ENCODE measurements at places on chromosomes 4 and X. TPM values are rescaled to one million over a fixed set of nuclear protein-coding genes. Genes with fewer than 3 reads are reported as not detected.

Gene TMPRSS11D
- polyA plus RNA-seq = not detected

Gene OPHN1
- not detected for polyA plus RNA-seq

Gene PLP1
- polyA plus RNA-seq = not detected

Gene XAGE1B
- not detected for polyA plus RNA-seq

Gene OTC
- not detected for polyA plus RNA-seq

Gene GPR82
- polyA plus RNA-seq = 0.47 TPM

Gene FGB
- polyA plus RNA-seq = not detected

Gene UGT2B15
- polyA plus RNA-seq = not detected

Gene TMEM31
- polyA plus RNA-seq = 1.0 TPM

Gene KLHL4
- not detected for polyA plus RNA-seq

Gene NLGN4X
- polyA plus RNA-seq = not detected

Gene FATE1
- polyA plus RNA-seq = not detected

Gene BST1
- 6.5 TPM for polyA plus RNA-seq

Gene BMP3
- not detected for polyA plus RNA-seq

Gene F8
- polyA plus RNA-seq = 7.3 TPM

Gene WDR45
- polyA plus RNA-seq = 62.8 TPM

Gene SEC31A
- 115 TPM for polyA plus RNA-seq

Gene NEIL3
- 1.00 TPM for polyA plus RNA-seq

Gene DCLK2
- not detected for polyA plus RNA-seq

Gene RTL9
- not detected for polyA plus RNA-seq

Gene TDO2
- not detected for polyA plus RNA-seq

Gene GABRE
- polyA plus RNA-seq = not detected

Gene SPANXB1
- polyA plus RNA-seq = not detected

Gene TNMD
- polyA plus RNA-seq = not detected

Gene CFAP299
- polyA plus RNA-seq = not detected

Gene HTN1
- polyA plus RNA-seq = not detected

Gene CENPVL3
- not detected for polyA plus RNA-seq

Gene DMRTC1B
- polyA plus RNA-seq = 0.49 TPM

Gene PNMA5
- polyA plus RNA-seq = 0.27 TPM

Gene IL1RAPL2
- polyA plus RNA-seq = not detected

Gene FAM149A
- 0.52 TPM for polyA plus RNA-seq

Gene TKTL2
- polyA plus RNA-seq = not detected

Gene SMIM31
- polyA plus RNA-seq = not detected

Gene PHEX
- polyA plus RNA-seq = 0.63 TPM

Gene NAA11
- not detected for polyA plus RNA-seq

Gene UGT2A1
- not detected for polyA plus RNA-seq

Gene SRPX2
- polyA plus RNA-seq = not detected

Gene PRICKLE3
- 3.5 TPM for polyA plus RNA-seq

Gene JAKMIP1
- 20.1 TPM for polyA plus RNA-seq
